ENCODE measurements at places on chromosomes 7 and 10. TPM values are rescaled to one million over a fixed set of nuclear protein-coding genes. Genes with fewer than 3 reads are reported as not detected.

The STEAP1B gene
- polyA plus RNA-seq, result 16.6 TPM

The AZGP1 gene
- 0.15 TPM for polyA plus RNA-seq

The SPDYE8 gene
- not detected for polyA plus RNA-seq

DNA sequence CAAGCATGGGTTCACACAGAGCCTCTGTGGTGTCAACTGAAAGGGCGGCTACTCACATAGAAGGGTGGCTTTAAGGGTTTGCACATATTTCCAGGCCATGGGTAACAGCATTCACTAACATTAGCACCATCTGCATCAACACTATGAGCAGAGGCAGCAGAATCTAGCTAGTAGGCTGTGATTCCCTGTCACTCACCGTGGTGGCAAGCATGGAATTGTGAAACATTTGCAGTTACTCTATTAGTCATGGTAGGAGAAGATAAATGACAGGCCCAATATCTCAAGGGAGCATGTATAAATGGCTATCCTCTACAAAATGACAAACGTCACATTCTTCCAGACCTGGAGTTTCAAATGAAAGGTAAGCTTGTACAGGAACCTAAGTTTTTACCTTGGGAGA is 32.2 kb upstream of the CUBN start:
- no peak for DNase-seq
- no peaks in the 10 kb centered on the region for H3K27me3 ChIP-seq
- no peak overlapping the region for H3K4me3 ChIP-seq
- no peaks in the 10 kb centered on the region for H3K36me3 ChIP-seq

- no peak overlapping the region for H3K4me3 ChIP-seq
- no peak for DNase-seq
- no peaks in the 10 kb centered on the region for H3K36me3 ChIP-seq
- H3K27ac ChIP-seq, result no peak overlapping the region
- peaks cover 10% of the 10 kb centered on the region for H3K4me1 ChIP-seq
- no peaks in the 10 kb centered on the region for H3K27me3 ChIP-seq
These were observed 28.7 kb downstream of the SLC29A3 start for GRCh38 chr10:71347587-71348395.

All from SK-N-SH (cell line).